ENCODE measurements at places on chromosomes 7 and 10.

GRCh38 chr10:22243321-22243720, 25.5 kb upstream of the EBLN1 start:
- DNase-seq: no peak

GRCh38 chr7:105084581-105084980, 70.6 kb downstream of the KMT2E start:
- no peak for DNase-seq

DNA sequence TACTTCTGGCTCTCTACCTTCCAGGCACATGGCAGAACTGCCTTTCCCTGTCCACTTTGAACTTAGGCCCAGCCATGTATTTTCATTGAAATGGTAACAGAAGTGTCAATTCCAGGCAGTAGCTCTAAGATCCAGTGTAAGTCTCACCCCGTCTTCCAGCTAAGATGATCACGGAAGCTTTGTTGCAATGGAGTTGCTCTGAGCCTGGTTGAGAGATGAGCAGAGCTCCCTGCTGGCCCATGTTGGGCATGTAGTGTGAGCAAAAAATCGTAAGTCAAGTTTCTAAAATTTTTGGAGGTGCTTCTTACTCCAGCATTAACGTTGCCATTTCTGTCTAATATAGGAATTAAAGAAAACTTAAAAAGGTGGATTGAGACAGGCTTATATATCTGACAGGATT, 274.4 kb downstream of the IPMK start:
- no peak for DNase-seq

DNA sequence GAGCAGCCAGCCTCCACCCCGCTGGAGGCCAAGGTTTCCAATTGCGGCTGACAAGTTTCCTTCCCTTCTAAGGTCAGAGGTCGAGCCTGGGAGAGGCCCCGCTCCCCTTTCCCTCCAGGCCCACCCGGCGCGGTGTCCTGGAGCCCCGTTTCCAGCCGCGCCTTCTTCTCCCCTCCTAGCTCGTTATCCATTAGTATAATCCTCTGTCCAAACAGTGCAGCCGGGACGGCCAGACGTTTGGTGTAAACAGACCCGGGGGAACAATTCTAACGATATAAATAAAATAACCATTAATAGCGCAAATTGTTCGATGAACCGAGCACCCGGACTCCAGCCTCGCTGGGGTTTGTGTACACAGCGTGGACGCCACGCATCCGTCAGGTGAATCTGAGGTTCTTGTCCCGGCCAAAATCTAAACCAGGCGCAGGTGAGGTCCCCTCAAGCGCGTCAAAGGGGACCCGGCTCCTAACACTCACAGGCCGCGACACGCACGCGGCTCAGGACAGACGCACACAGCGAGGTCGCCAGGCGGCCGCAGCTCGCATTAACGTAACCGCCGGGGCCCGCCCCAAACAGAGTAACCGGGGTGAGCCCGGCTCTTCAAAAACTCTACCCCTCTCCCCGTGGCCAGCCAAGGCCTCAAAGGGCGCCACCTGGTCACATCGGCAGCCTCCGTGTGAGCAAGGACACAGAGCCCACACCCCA, 10.8 kb upstream of the NKX2-3 start:
- no peak for DNase-seq

GRCh38 chr10:102065561-102066398, 631 bp downstream of the HPS6 start:
- DNase-seq: no peak

- DNase-seq: no peak
These were observed 211.0 kb downstream of the WDR11 start for GRCh38 chr10:121062115-121062514.
